ENCODE measurements at places on chromosomes 5 and 9.

DNA sequence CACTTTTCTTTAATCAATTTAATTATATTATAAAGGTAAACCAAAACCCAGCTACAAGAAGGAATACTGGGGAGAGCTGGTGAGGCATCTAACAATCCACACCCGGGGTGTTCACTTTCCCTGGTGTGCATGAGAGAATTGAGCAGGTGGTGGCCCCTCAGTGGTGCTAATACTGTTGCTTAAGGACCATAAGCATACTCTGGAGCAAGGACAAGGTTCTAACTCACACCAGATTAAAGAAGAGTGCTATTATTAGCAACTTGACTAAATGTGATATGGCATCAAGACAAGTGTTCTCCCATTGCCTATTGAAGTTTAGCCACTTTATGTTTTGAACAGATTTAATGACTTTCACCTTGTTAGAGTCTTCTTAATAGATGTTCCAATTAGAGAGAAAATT, 8.8 kb downstream of the RGS7BP start:
- no peak for DNase-seq

DNA sequence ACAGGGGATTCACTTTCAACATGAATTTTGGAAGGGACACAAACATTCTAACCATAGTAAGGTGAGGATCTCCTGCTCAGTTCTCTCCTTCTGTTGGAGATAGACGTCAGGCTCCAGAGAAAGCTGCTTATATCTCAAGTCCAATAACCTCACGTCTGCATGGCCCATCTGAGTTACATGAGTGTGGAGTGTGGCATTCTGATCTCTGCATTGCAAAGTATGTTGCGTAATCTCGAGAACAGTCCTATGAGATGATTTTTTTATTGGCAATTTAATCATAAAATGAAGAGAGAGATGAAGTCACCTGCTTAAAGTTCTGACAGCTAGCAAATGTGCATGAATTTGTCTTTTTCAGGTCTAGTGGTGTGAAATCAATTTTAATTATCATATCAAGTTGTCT, 118.8 kb downstream of the SLC12A2 start:
- DNase-seq, result no peak

DNA sequence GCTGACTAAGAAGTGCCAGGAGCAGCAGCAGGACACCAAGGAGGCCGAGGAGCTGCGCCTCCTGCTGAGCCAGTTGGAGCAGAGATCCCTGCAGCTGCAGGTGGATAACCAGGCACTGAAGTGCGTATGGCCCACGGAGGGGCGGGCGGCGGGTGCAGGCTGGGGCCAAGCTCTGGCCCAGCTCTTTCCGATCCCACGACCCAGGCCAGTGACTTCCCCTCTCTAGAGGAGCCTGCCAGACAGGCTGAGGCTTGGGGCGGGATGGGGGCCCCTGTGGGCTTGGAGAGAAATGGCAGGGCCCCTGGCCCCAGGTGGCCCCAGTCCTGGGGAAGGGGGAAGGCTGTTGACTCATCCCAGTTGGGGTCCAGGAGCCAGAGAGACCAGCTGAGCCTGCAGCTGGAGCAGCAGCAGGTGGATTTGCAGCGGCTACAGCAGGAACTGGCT, 3.6 kb downstream of the PTRH1 start:
- no peak for DNase-seq

- no peak for DNase-seq
Observed at GRCh38 chr5:14166437-14166836, 23.3 kb downstream of the TRIO start.

GRCh38 chr9:111876179-111876578, 20.4 kb upstream of the UGCG start:
- DNase-seq, result no peak

DNA sequence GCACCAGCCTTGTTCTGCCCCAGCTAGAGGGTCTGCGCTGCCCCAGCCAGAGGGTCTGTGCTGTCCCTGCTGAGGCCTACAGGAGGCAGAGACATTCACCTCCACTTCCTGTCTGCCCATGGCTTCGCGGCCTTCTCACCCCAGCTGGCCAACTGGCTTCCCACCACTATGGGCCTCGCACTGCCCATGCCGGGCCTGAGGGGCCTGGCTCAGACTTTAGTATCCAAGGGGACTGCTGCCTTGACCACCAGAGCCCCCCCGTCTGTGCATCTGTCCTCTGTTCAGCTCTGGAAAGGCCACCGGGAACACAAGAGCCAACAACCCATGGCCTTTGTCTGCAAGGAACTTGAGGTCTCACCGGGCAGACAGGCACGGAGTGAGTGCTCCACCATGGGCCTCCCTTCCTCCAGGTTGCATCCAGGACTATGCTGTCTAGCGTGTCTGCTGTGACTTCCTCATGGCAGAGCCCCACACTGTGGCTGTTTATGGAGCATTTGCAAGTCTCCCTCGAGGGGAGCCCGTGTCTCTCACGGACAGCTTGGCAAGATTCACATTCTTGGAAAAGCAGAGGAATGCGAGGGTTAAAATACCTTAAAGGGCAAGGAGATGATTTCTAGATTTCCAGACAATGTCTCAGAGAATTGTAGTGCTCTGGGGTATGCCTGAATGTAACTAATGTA, 1.7 kb downstream of the DCANP1 start:
- no peak for DNase-seq

GRCh38 chr9:4661611-4662010, 483 bp upstream of the PLPP6 start:
- DNase-seq, result no peak

DNA sequence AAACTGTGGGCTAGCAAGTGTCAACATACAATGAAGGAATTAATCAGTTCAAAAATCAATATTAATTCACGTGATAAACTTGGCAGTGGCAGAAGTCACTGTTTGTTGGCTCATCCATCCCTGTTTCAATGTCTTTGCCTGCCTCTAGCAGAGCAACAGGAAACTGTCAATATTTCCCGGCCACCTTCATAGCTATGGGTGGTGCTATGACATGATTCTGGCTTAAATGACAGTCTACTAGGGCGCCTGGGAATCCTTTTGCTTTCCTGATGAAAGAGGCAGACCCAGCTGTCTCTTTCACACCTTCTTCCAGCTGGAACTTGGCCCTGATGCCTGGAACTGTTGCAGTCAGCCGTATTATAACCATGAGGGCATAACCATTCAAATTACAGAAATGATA, 72.1 kb upstream of the DNAH5 start:
- no peak for DNase-seq

DNA sequence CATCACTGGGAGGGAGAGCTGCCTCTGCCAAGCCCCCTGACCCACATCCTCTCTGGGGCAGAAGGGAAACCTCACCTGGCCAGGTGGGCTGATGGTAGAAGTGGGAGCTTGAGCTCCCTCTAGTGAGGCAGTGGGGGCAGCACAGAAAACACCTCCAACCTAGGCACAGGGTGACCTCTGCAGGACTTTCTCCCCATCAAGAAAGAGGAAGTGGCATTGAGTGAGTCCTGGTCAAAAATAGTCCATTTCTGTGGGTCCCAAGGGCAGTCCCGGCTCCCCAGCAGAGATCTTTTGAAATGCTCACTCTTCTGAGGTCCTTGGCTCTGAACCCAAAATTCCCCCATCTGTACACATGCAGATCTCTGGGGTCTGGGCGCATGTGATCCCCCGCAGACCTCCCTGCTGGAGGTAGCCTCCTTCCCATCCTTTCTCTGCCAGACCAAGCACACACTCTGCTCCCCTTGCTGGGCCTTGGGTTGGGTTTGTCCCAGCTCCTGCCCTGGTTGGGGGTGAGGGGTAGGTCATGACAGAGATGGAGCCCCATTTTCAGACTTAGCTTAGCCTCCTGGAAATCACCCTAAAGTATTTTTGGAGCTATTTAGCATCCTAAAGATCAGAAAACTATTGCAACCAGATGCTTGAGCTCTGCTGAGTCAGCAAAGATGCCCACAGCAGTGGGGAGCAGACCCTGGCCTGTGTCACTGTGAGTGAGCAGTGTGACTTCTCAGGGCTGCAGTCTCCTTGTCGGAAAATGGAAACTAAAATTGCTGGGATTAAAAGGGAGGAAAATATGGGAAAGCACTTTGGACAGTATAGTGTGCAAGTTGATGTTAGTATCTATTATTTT, 41.6 kb upstream of the LCP2 start:
- peak; percentile 40 for DNase-seq

DNA sequence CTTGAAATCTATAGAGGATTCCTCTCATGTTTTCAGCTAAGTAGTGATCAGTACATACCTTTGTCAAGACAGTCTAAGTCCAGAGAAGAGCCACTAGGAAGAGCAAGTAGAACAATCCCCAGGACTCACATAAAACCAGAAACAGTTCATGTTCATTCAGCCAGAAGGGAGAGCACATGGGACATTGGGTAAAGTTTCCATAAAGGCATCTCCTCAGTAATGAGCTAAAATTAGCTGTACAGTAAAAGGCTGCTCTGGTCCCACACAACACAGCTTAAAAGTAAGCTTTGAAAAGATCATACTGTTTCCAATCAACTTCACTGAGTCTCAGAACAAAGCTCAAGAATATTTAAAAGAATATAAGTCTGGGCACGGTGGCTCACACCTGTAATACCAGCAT, 32.4 kb downstream of the HOMER1 start:
- DNase-seq, result no peak

- no peak for DNase-seq
Observed at GRCh38 chr9:33843312-33843961, 26.5 kb downstream of the UBE2R2 start.

GRCh38 chr5:170619869-170620268, 116.0 kb downstream of the KCNIP1 start:
- no peak for DNase-seq

DNA sequence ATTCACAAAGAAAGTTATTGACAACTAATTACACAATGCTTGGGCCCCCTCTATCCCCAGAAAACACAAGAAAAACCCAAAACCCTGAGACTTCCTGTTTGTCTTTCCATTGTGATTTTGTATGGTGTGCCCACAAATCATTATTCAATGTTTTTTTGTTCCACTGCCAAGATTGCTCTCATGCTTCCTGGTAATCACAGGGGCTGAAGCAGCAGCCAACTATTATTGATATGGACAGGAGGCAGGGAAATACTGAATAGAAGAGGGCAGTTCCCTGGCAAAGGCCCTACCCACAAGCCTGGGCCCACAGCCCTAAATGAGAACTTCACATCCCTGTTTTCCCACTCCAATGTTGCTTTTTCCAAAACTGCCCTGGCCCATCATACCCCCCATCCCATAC, 21.5 kb upstream of the RFK start:
- DNase-seq, result no peak

GRCh38 chr9:91084896-91085516, 276.7 kb downstream of the AUH start:
- no peak for DNase-seq

DNA sequence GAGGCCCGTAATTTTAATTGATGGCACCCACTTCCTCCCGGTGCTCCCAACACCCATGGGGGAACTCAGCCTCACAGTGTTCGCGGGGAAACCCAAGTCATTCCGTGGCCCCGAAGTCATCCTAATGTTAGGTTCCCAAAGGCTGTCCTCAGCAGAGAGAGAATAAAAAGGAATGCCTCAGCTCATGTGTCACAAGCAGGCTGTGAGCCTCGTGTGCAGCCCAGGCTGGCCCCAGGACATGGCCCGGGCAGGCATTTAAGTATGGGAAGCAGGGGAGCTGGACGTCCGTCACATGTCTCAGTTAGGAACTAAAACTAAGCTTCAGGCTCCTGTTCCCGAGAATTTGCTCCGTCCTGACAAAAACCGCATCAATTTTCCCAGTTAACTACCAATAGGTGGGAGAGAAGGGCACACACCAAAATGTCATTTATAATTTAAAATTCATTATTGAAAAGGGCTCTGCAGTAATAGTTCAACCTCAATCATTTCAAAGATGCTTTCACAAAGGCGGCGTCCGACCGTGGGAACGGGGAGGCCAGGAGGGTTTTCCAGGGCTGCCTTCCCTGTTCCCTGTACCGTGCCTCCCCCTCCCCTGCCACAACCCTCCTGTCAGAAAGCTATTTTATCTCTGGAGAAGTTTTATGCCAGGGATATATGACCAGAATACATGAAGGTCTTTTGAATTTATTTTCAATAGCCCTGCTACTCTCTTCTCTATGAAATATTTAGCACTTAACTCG, 137.3 kb downstream of the FSTL4 start:
- DNase-seq, result no peak

- DNase-seq, result no peak
Observed at GRCh38 chr5:175003531-175003930, 279.1 kb downstream of the MSX2 start.

DNA sequence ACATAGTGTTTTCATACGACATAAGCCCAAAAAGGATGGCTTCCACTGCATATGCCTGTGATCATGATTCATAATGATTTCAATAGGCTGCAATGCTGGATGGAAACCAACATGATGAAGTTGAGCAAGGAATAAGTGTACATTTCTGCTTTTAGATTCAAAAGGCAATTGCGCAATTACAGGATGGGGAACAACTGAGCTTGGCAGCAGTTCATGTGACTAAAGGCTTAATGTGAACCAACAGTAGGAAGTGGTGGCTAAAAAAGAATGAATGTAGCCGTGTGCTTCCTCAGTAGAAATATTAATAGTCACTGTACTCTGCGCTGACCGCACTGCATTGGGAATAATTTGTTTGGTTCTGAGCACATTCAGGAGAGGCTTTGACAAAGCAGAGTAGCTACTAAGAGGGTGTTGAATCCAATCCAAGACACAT, 51.2 kb downstream of the SLC1A3 start:
- DNase-seq, result no peak

- DNase-seq, result no peak
Observed at GRCh38 chr5:15521381-15522186, 21.6 kb downstream of the FBXL7 start.

DNA sequence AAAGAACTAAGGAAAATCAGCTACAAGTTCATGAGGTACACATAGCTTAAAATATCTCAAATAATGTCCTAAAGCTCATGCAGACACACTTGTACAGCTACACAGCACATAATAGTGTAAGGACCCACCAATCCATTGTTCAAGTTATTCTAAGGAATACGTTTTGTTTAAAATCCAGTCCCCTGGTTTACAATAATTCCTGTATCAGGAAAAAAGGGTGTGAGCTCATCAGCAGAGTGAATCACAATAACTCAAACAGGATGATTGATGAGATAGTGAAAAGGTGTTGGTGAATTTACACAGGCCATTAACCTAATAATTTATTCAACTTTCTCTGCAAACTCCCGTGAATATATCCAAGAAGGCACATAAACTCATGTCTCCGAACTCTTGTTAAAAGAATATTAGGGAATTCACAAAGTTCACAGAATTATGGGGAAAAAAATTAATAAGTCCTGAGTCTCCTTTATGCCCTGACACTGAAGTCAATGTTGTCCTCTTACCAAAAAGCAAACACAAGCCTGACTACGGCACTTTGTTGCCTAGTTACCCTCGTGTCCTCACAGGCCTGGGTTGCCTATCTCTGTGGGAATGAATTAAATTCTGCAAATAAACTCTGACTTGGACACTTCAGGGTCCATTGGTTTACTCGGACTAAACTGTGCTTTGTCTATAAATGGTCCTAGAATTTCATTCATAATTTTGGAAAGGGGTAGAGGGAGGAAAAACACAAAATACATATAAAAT, 142.8 kb upstream of the PDE4D start:
- DNase-seq, result no peak

- no peak for DNase-seq
Observed at GRCh38 chr9:23567516-23568165, 258.4 kb downstream of the ELAVL2 start.

DNA sequence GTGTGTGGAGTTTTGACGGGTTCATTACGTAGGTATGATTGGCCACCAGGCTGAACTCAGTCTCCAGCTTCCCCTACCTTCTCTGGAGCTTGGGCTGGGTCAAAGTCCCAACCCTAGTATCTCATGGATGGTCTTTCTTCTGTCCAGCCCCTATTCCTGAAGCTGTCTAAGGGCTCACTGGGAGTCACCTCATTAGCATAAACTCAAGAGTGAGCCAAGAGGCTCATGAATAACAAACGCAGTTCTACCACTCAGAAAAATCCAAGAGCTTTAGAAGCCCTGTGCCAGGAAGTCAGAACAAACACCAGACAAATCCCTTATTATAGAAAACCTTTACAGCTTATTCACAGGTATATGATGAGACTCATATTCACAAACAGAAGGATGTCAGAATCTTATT, 180.3 kb upstream of the NFIL3 start:
- no peak for DNase-seq
